HepG2 (cell line): ENCODE measurements at places on chromosomes 6 and 20. TPM values are rescaled to one million over a fixed set of nuclear protein-coding genes. Genes with fewer than 3 reads are reported as not detected.

The C20orf204 gene
- total RNA-seq = 36.8 and 80.0 TPM in 2 replicates

- DNase-seq = peak; percentile 61
Measured at GRCh38 chr20:34143951-34144350, 31.9 kb upstream of the EIF2S2 start.

DNA sequence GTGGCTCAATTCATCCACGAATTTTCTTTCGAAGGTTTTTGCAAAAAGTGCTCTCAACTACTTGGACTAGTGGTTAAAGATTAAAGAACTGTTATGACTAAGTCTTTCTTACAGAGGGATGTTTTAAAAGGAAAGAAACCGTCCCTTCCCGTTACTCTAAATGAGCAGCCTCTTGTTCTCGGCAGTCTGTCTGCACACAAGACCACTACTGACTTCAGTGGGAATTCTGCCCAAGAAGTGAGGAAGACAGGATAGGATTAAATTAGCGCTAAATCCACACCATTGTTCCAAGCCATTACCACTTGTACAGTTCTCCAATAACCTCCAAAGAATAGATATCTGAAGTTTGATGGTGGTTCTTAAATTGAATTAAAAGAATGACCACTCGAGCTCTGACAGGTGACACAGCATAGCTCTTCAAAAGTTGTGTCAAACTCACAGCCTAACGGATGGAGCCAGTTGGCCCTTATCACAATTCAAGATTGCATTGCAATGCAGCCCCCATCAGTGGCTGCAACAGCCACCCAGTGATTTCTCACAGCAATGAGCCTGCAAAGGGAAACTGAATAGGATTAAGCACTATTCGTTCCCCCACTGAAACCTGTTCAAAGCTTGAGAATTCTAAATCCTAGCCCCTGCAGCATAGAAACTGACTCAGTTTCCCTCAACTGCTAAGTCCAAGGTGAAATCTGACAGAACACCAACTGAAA, 1.8 kb downstream of the EPB41L2 start:
- peak; percentile 52 for DNase-seq

DNA sequence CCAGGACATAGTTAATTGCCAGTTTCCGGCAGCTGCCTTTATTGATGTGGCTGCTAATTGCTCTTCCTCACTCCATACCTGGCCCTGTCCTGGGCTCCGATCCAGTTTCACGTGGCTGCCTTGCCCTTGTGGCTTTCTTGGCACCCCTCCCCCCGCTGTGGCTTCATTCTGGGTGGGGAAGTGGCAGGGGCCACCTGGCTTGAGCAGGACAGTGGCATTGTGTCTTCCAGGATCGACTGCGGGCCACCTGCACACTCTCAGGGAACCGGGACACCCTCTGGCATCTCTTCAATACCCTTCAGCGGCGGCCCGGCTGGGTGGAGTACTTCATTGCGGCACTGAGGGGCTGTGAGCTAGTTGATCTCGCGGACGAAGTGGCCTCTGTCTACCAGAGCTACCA, 10.8 kb downstream of the MAVS start:
- DNase-seq = no peak
